Stimulated activated CD4-positive, alpha-beta T cell treated with anti-CD3 and anti-CD28 coated beads, Interleukin-4, amount 100 ng/mL, for 24 hours (primary cell): ENCODE measurements at places on chromosomes 3 and 15.

DNA sequence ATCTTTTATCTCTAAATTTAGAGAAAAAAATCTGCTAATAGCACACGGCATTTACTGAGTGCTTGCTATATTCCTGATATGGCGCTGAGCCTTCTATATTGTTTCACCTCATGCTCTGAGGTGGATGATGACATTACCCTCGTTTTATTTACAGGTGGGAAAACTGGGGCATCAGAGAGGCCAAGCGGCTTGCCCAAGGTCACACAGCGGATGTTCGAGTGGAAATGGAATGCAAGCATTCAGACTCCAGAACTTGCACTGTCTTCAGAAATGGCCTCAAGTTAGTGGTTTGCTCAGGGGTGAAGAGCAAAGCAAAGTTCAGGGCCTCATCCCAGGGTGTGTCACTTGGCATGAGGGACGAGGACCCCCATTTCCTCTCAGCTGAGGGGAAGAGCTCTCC is 17.3 kb downstream of the EHD4 start:
- no peak for DNase-seq

DNA sequence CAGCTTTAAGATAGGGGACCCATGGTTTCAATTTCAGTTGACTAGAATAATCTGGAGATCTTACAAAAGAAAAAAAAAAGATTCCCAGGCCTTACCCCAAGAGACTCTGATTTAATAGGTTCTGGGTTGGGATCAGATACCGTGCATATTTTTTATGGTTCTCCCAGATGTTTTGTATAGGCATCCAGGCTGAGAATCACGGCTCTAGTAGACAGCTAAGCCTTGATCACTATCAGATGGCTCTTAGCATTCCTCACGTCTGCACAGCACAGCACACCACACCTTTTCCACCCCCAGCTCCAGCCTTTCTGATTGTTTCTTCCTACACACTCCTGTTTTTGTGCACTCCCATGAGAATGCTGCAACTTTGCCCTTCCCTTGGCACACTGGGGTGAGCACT is 40.8 kb downstream of the TMEM45A start:
- no peak for DNase-seq

- DNase-seq, result no peak
Measured at GRCh38 chr15:101128221-101129015, 123.4 kb downstream of the CHSY1 start.

- no peak for DNase-seq
Measured at GRCh38 chr3:169091196-169091823, 572.2 kb downstream of the MECOM start.

DNA sequence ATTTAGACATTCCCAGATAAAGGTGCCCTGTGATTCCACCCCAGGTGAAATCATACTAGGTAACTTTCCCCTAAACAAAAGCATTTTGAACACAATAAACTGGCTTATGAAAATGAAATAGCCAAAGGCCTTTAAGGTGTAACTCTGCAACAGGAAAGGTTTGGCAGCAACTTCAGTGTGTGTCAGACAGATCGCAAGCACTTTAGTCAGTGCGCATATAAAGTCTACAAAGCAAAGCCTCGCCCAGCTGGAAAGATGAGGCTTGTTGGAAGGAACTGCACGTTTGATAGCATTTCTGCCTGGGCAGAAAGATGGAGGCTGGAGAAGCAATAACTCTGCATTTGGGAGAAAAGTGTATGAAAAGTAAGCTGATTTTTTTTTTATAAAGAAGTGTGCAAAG is 57.9 kb downstream of the PRICKLE2 start:
- no peak for DNase-seq
